ENCODE measurements at places on chromosomes 16 and 17.
A peak's percentile ranks its signal among the peaks of the same experiment; 100 is the strongest.

- peak; percentile 80 for DNase-seq
Measured at GRCh38 chr17:43469145-43469544, 14.6 kb upstream of the DHX8 start.

- DNase-seq = no peak
Measured at GRCh38 chr16:20946015-20946629, 45.6 kb downstream of the LYRM1 start.

DNA sequence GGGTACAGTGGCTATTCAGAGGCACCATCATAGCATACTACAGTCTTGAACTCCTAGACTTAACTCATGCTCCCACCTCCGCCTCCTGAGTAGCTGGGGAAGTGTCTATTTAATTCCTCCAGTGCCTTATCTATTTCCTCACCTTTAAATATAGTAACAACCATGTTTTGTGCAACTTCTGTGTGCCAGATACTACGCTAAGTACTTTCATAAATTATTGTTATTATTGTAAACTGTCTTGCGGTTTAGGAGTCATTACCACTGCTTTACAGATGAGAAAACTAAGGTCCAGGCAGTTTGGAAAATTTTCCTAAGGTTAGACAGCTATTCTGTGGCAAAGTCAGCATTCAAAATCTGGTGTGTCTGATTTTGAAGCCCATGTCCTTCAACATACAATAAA, 359.1 kb upstream of the XYLT1 start:
- peak; percentile 26 for DNase-seq

- no peak for DNase-seq
Measured at GRCh38 chr16:87334651-87335624, 17.7 kb upstream of the C16orf95 start.

DNA sequence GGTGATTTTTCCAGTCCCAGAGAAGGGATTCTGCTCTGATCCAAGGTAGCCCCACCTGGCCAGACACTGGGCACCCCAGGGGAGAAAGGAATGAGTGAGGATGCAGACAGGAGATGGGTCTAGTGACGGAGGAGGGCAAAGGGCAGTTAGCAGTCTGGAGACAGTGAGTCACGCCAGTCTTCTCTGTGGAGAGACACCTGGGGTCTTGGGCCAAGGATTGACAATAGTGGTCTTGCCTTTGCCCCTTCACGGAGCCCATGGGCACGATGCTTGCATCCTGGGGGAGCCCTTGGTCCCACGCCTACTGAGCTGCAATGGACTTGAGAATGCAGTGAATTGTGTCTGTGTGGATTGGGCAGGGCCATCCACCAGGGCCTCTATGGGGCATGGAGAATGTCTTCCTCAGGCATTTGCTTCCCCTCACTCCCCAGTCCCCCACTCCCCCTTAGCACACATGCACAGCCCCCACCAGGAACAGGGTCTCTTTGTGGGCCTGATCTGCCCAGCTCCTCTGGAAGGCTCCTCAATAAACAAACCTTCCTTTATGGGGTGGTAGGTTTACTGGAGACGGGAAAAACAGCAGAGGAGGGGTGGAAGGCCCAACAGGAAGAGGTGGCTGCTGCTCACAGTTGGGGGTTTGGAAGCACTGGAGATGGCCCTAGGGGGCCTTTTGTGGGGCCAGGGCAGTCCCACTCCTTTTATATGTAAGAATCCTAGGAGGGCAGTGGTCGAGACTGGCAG, 1.4 kb downstream of the CHAD start:
- DNase-seq = no peak

DNA sequence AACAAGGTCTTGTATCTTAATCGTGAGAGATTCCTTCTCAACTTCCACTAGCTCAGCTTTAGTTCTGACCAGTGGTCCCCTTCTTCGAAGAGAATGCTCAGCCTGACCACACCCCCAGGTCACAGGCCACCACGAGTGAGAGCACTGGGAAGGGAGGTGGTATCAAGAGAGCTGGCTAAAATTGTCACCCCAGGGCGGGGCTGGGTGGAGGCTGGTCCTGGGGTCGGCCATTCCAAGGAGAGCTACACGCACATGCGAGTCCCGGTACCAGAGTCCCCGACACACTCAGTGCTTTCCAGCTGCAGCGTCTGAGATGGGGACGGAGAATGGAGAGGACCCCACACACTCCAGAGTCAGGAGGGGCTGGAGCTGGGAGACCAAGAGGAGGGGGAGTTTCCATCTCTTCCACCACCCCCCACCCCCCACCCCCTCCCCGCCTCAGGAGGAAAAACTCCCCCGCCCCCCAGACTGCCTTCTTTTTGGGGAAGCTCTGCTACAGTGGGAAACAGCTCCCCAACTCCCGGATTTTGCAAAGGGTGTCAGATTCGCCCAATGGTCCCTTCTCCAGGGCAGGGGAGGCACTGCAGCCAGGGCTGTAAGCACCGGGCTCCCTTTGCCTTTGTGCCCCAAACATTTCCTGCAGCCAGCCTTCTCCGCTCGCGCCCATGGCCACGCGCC, 1.6 kb downstream of the C1QL1 start:
- no peak for DNase-seq

GRCh38 chr16:24344784-24345183, 88.6 kb downstream of the CACNG3 start:
- no peak for DNase-seq

DNA sequence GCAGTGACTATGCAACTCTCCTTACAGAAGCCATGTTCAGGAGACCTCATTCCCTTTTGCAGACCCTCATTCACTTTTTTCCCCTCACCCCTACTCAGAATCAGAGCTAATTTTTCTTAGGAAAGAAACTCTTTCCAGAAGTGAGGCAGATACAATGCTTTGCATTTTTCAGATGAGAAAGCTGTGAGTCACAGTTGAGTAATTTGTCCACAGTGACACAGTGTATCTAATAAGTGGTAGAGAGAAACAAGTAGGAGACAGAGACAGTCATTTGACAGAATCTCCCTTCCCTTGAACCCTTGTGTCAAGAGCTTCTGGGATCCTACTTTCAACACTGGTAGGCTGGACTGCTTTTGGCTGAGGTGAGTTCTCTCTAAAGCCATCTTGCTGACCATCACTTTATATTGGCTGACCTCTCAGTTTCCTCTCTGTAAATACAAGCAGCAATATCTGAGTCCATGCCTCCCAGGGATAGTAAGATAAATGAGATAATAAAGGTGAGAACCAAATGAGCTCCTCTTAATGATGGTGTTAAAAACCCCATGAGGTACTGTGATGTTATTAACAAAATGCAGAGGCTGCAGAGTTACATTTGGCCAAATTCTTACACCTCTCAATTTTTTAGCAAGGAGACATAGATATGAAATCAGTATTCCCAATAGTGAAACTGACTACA, 130.8 kb downstream of the CA10 start:
- DNase-seq = peak; percentile 47

DNA sequence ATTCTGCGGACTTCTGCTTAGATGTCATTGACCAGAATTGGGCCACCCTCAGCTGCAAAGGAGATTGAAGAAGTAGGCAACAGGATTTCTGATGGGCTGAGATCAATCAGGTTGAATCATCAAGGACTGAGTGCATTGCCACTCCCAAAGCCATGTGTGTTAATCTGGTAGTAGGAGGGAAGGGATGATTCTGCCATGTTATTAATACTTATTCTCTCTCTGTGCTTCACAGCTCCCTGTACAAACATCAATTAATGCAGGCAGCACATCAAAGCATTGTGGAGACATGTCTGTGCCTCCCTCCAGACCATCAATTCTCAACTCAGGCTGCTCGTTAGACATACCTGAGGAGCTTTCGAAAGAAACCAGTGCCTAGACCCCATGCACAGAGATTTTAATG, 11.6 kb downstream of the LRRC3C start:
- no peak for DNase-seq

DNA sequence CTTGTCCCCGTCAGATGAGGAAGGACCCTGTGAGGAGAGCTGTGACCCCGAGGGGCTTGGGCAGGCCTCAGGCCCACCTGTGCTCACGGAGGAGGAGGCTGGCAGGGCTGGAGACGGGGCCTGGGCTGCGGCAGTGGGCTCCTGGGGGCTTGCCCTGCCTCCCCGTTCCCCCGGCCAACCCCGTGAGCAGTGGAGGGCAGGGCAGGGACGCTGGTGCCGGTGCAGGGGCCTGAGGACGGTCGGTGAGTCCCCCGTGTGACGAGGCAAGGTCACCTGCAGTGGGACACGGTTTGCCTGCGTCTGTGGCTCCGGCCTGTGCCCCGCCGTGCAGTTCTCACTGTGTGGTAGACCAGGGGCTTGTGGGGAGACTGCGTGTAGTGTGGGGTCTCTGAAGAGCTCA, 8.3 kb upstream of the RHOT2 start:
- no peak for DNase-seq

DNA sequence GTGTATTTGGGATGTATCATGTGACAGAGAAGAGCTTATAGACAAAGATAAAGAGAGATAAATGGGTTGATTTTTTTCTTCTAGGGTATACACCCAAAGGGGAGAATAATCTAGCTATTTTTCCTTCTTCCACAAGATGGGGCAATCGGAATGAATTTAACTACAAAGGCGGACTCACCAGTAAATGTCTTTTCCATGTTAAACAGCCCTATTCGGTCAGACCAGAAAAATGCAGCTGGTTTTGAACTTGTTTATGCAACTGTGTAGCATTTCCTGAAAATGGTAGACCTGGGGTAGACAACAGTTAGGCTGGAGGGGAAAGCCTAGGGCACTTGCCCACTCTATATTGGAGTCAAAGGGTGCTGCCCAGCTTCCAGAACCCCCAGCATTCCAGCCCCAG, 477.1 kb downstream of the TOX3 start:
- DNase-seq = no peak

- no peak for DNase-seq
Measured at GRCh38 chr16:79077346-79077745, 523.2 kb downstream of the MAF start.

DNA sequence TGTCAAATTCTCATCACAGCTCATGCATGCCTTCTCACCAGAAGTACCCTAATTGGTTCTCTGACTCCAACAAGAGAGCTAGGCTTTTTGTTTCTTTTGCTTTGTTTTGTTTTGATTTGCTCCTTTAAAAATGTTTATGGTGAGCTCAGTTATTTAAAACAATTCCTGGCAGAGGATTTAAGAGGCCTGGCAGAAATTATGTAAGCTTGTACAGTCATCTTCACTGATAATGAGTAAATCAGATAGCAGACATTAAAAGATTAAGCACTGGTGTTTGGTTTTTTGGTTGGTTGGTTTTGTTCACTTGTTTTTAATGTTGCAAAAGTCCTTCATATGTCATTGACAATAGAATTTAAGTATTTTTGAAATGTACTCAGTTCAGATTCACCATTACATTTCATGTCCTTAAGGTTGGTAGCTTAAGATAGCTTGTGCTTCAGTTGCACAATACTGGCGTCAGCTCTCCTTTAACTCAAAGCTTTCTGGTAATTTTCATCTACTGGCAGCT, 378.9 kb downstream of the CDH13 start:
- no peak for DNase-seq

DNA sequence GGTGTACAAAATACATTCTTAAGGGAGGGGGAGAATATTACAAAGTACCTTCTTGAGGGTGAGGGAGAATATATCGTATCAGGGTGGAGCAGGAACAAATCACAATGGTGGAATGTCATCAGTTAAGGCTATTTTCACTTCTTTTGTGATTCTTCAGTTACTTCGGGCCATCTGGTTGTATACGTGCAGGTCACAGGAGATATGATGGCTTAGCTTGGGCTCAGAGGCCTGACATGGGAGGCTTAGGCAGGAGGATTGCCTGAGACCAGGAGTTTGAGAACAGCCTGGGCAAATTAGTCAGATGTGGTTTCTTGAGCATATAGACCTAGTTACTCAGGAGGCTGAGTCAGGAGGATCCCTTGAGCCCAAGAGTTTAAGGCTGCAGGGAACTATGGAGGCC, 13.1 kb downstream of the ODAD4 start:
- DNase-seq = no peak
